Central memory CD8-positive, alpha-beta T cell (primary cell): ENCODE measurements at places on chromosomes 4 and X.

DNA sequence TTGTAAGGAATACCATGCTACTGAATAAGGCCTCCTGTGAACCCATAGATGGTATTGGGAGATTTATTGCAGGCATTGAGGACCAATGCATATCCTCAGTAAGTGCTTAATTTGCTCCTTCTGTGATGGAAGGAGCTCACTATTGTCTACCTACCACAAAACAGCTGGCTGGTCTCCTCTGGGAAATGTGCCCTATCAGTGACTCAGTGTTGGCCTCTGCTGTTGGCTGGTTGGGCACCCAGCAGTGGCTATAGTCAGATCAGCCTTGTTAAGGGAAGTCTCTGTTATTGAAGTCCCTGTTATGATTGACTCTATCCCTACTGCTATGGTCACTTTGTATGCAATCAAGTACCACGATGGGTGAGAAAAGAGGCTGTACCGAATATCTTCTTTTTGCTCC lies 27.5 kb upstream of the OTUD4 start:
- no peak for DNase-seq

DNA sequence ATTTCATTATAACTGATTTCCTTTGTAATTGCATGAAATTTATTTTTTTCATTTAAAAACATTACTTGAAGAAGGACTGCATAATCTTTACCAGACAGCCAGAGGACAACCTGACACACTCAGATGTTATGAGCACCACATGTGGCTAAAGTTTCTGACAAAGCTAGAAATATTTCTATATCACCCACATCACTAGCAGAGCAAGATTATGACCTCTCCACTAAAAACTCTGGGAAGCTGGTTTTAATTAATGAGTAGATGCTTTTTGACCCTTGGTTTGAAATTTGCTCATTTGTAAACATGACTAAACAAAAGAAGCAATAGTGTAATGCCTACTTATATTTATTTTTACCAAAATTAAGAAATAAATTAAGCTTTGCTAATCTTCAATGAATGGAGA lies 661.5 kb upstream of the EPHA5 start:
- no peak for DNase-seq

GRCh38 chrX:38774249-38774648 lies 27.0 kb upstream of the MID1IP1 start:
- no peak for DNase-seq

GRCh38 chr4:154497889-154498288 lies 6.3 kb upstream of the DCHS2 start:
- no peak for DNase-seq

DNA sequence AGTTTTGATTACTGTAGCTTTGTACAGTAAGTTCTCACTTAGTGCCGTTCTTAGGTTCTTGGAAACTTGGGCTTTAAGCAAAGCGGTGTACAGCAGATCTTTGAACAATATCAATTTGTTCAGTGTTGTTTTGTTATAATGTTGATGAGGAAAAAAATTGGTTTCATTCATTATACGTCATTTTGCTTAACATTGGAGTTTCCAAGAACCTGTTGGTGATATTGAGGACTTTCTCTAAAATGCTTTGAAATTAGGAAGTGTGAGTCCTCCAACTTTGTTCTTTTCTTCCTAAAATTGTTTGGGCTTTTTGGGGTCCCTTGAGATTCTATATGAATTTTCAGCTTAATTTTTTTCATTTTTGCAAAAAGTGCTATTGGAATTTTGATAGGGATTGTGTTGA lies 49.1 kb downstream of the STAG2 start:
- DNase-seq: no peak

- no peak for DNase-seq
Measured at GRCh38 chrX:71954458-71954857, 43.8 kb downstream of the NHSL2 start.

- no peak for DNase-seq
Measured at GRCh38 chrX:100596601-100597000, 11.9 kb downstream of the TNMD start.

DNA sequence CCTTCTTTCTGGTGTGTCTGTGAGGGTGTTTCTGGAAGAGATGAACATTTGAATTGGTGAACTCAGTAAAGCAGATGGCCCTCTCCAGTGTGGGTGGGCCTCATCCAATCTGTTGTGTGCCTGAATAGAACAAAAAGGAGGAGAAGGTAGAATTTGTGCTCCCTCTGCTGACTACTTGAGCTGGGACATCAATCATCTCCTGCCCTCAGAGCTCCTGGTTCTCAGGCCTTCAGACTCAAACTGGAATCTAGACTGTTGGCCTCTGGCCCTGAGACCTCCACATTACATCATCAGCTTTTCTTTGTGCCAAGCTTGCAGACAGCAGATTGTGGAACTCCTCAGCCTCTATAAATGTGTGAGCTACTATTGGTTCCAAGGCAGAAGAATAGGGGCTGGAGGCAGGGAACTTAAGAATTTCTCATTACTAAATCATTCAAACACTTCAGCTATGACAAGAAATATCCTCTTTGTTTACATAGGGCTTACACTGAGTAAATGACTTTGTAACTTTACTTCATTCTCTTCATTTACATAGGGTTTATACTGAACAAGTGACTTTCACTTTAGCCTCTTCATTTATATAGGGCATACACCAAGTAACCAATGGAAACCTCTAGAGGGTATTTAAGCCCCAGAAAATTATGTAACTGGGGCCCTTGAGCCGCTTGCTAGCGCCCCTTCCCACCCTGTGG lies 86.9 kb upstream of the NWD2 start:
- DNase-seq: no peak

GRCh38 chr4:188109157-188109755 lies at the start of gene TRIML2:
Gene TRIML2, minus strand, starts transcription at chr4:188109603. Its CDS starts 4,235 bp downstream, at chr4:188105368.
- DNase-seq: no peak

DNA sequence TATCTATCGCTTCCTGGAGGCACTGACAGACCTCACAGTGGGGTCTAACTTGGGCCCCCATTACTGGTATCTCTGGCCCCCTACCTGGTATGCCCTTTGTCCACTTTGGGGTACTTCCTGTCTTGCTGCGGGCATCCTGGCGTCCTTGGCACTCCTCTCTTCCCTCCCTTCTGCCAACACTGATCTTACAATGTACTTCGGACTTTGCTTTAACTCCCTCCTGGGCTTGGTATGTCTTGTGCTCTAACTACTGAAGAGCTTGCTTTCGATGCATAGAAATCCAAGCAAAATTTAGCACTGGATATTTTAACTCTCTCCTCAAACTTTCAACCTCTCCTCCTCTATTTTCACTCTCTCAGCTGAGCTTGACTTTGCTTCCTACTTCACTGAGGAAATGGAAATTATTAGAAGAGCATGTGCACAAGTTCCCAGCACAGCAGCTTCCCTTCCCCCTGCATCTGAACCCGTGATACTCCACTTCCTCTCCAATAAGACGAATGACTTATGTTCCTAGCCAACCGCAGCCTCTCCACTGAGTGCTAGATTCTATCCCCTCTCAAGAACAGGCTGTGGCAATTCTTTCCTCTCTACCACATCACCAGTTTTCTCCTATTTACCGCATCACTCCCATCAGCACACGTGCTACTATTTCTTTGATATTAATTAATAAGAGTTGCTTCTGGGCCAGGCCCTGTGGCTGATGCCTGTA lies 52.9 kb downstream of the SUPT20HL2 start:
- DNase-seq: no peak

DNA sequence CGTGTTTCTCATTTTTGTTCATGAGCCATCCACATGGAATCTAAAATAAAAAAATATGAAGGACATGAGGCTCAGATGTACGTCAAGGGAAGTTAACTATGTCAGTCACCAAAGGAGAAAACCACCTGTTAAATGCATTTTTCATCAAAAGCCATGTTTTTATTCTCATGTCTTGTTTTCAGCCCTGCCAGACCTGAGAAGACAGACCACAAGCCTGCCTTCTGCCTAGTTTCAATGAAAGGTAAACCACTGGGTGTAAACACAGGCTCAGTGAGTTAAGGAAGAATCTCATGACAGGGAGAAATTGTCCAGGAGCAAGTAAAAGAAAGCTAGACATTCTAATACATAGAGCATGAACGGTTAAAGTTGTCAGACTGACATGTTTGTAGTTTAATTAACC lies 52.3 kb upstream of the TNIP3 start:
- DNase-seq: no peak

DNA sequence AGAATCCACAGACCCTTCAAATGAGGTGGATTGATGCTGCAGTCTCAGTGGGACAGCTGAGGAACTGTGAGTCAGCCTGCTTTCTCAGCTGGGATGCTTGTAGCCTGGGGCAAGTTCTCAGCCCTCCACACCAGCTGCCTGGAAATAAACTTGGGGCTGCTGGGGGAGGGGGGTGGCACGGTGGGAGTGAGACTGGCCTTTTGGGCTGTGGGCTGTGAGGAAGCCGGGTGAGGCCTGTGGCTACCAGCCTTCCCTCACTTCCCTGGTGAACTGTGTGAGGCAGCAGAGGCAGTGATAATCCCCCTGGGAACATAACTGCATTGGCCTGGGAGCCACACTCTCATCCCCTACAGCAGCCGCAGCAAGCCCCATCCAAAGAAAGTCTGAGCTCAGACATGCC lies 114.5 kb upstream of the GUCY1A1 start:
- no peak for DNase-seq

DNA sequence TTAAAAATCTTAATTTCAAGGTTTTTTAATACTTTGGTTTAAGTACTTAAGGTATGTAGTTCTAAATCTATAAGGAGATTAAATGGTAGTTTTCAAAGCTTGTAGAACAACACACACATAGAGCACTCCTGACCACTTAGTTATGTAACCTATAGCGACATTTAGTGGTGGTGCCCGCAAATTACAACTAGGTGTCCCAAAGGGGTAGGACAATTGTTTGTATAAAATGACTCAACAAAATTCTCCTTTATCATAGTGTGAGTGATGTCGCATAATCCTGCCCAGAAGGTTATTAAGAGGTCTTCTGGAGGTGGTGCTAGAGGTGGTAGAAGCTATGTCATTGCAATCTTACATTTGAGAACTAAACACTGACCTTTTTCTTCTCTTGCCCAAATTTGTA lies 373.0 kb upstream of the RASGEF1B start:
- peak; percentile 60 for DNase-seq

DNA sequence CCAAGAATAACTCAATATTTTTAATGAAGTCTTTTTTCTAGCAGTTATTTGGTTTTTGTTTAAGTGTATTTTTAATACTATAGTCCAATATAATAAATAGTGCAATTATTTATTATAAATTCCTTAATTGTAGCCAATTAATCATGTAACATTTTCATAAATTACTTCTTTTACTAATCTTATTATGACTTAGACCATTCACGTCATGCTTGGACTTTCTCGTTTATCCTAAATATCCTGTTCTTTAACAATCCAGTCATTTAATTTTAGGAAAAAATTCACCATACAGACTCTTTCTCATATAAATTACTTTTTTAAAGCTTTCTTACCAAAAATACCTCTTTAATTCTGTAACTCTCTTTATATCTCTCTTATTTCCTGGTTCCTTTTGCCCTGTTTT lies 350.1 kb downstream of the AR start:
- DNase-seq: no peak

- DNase-seq: no peak
Measured at GRCh38 chr4:27276307-27277073, 415.8 kb downstream of the STIM2 start.

- DNase-seq: no peak
Measured at GRCh38 chr4:169079942-169080827, 70.1 kb upstream of the CBR4 start.

GRCh38 chrX:77786365-77786680 lies 307 bp upstream of the ATRX start:
- DNase-seq: no peak

DNA sequence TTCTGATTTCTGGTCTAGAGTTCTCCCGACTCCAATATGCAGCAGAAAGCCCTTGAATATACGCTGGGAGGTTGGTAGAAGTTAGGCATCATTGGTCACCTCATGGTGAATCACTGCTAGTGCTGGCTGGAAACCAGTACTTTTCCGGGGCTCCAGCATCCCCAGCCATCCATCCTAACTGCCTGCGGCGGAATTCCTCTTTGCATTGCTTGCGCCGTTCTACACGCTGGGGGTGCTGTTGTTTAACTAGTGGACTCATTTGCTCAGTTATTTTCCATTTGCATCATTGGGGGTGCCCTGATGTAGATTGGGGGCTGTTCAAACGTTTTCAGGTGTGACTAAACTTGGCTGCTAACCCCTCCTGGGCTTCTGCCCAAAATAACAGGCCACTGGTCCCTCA lies 23.3 kb upstream of the GPR50 start:
- DNase-seq: no peak

DNA sequence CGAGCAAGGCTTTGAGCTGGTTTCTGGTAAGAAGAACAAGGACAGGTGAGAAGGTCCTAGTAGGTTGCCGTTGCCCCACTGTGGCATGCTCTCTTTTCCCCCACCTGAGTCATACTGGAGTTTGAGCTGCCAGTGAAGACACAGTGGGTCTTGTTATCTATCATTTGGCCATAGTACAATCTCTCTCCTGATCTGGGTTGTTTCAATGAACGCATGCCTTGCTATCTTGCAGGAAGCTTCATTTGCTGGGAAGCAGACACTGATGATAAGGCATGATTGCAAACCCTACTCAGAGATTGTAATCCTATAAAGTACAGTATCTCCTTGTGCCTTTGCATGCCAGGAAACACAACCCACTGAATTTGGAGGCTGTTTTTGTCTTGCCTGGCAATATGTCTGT lies 77.4 kb downstream of the CLNK start:
- DNase-seq: no peak

- DNase-seq: no peak
Measured at GRCh38 chr4:86853209-86853608, 4.0 kb upstream of the SLC10A6 start.

DNA sequence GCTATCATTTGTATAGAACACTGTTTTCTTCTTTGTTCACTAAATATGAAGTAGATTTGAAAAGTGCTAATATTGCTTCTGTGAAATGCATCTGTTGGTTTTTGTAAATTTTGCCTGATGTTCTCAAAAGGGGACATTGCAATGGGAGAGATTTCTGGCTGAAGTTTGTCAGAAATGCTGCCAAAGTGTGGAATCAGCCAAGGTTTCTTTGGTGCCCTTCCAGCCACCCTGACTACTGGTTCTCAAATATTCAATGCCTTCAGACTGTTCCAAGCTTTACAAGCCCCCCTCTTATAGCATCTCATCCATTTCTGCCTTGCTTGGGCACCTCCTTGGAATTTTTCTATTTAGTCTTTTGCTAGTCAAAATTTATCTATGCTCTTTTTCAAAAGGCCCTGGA lies 60.6 kb upstream of the TMLHE start:
- DNase-seq: no peak

GRCh38 chr4:119025916-119026661 lies 109.5 kb upstream of the MYOZ2 start:
- DNase-seq: no peak

- DNase-seq: no peak
Measured at GRCh38 chrX:153693216-153694086, 5.7 kb downstream of the SLC6A8 start.

GRCh38 chrX:82648062-82648461 lies 860.0 kb upstream of the POU3F4 start:
- DNase-seq: no peak

DNA sequence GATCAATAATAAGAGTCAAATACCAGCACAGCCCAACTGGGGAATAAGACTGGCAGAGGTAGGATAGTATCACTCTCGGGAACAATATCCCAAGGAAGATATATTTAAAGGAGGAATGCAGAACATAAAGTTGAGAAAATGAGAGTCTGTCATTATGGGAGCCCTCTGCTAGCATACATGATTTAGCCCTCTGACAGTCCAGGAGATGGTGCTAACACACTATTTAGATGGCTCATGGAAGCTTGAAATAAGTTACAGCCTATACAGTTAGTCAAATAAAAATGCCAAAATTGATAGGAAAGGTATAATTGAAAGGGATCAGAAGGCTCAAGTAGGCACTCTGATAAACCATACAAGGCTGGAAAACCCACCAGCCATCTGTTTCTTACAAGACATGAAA lies 201.0 kb upstream of the NEIL3 start:
- DNase-seq: no peak
